AG08395 (cell line): ENCODE measurements at places on chromosomes 1 and 21.

- DNase-seq: no peak
Measured at GRCh38 chr1:239995281-239995680, 96.4 kb upstream of the FMN2 start.

DNA sequence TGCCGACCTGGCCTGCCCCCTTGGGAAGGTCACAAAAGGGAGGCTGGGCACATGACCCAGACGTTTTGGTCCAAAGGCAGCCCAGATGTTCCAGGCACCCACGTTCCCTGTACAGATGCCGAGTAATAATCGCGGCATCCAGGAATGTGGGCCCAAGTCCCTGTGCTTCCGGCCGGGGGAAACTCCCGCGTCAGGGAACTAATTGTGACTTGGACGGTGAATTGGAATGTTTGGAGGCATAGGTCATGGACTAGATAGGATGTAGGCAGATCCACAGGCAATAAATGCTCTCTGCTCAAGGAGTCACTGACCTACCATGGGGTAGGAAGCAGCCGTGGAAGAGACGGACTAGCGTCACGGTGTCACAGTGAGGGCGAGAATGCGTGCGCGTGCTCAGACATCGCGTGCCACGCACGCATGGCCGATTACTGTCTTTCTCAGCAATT, 178.4 kb downstream of the DUSP10 start:
- DNase-seq: no peak

DNA sequence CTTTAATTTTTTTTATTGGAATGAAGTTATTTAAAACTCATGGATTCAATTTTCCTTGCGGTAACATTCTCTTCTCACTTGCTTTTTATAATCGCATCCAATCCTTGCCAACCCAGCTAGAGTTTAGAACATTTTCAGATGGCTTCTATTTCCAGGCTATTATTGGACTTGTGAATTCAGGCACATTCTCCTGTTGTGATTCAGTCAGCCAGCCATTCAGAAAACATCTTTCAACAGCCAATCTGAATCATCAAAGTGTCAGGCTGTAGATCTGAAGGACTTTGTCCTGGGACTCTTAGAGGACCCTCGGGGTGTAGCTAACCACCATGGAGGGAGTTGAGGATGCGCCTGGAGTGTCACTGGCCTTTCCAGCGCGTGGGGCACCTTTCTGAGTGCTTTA, 92.4 kb downstream of the PRDM2 start:
- peak; percentile 86 for DNase-seq

GRCh38 chr1:72182859-72183258, 99.5 kb downstream of the NEGR1 start:
- DNase-seq: no peak

DNA sequence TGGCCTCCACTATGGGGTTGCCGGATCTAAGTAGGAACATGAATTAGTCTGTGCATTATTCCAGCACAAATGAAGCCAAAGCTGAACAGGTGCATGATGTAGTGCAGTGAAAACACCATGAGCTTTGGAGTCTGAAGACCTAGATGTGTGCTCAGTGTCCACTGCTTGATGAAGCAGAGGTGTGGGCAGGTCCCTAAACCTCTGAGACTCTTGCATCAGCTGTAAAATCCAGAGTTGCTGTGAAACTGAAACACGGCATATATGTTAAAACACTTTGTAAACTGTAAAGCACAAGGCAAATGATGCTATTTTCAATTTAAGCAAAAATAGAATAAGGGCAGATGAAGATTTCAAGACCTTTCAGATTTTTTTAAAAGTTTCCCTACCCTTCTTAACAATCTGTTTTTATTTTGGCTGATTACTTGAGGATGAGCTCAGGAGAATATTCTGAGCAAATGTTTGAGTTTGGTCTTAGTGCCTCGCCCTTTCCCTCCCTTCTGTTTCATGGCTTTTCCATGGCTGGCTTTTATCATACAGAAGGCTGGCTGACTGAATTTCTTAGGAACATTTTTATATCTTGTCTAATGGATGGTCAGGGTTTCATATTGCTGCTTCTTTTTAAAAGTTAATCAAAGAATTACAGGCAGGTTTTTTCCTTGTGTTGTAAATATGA, 221.8 kb downstream of the NTNG1 start:
- no peak for DNase-seq

- no peak for DNase-seq
Measured at GRCh38 chr1:39846796-39847195, 36.5 kb downstream of the TRIT1 start.

DNA sequence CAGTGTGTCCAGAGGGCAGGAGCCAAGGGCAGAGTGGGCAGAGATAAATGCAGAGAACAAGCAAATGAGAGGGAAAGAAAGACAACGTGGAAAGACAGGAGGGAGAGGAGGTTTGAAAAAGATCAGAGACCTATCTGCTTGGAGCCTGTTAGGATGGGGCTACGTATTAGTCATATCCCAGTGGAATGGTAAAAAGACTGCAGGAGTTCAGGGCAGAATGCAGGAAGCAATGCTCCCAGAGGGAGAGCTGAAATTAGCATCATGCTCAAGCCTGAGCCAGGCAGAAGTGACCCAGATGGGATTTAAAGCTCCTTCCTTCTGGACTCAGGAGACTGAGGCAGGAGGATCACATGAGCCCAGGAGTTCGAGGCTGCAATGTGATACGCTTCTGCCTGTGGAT, 261.3 kb upstream of the CHRM3 start:
- DNase-seq: no peak

GRCh38 chr1:84407958-84408422, 9.7 kb downstream of the DNASE2B start:
- no peak for DNase-seq

GRCh38 chr21:45574081-45574501, 31.9 kb upstream of the SLC19A1 start:
- no peak for DNase-seq

- no peak for DNase-seq
Measured at GRCh38 chr1:176896216-176896615, 268.3 kb downstream of the ASTN1 start.

DNA sequence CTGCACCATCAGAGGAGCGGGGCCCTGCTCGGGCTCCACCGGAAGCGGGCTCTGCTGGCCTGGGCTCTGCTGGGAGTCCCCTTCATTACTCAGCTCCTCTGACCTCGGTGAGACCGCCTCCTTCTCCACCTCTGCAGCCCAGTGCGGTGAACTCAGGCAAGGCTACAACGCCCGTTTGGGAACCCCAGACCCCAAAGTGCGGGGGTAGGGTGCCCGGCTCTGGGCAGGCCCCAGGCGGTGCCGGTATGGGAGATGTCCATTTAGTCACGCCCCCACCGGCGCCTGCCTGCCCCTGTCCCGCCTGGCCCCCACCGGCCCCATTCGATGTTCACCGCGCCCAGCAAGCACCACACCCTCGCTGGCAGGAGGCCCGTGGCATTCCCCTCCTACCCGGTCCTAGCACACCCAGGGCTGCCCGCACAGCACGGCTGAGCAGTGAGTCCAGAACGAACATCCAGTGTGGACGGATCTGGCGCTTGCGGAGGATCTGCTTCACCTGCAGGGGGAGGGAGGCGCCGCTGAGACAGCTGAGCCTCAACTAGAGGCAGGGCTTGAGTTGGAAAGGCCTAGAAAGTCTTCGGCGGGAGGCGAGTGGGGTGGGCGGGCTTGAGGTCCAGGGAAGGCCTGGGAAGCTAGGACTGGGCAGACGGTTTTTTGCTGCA, 10.0 kb downstream of the MAP3K6 start:
- DNase-seq: no peak
